Airway epithelial cell (primary cell): ENCODE measurements at places on chromosomes 7 and 10. TPM values are rescaled to one million over a fixed set of nuclear protein-coding genes. Genes with fewer than 3 reads are reported as not detected.

The RADIL gene
- 0.14 and 0.88 TPM in 2 replicates for total RNA-seq

The MINDY4 gene
- 0.56 and 2.2 TPM in 2 replicates for total RNA-seq

The NPVF gene
- not detected in 2 replicates for total RNA-seq

The VSIR gene
- 13.6 and 18.3 TPM in 2 replicates for total RNA-seq

The RASA4B gene
- 0.51 and 2.5 TPM in 2 replicates for total RNA-seq

The GRID2IP gene
- 0.21 and 0.70 TPM in 2 replicates for total RNA-seq

The PTPRZ1 gene
- total RNA-seq, result 14.7 and 22.5 TPM in 2 replicates

The GDF2 gene
- total RNA-seq, result not detected in 2 replicates

The TBXAS1 gene
- total RNA-seq, result 2.3 and 3.2 TPM in 2 replicates

The ACSM6 gene
- total RNA-seq, result not detected in 2 replicates

The ZNF488 gene
- 2.3 TPM in 2 replicates for total RNA-seq
